ENCODE measurements at places on chromosomes 1 and 21.

- DNase-seq, result no peak
Observed at GRCh38 chr1:206729507-206729906, 41.1 kb upstream of the IL19 start.

DNA sequence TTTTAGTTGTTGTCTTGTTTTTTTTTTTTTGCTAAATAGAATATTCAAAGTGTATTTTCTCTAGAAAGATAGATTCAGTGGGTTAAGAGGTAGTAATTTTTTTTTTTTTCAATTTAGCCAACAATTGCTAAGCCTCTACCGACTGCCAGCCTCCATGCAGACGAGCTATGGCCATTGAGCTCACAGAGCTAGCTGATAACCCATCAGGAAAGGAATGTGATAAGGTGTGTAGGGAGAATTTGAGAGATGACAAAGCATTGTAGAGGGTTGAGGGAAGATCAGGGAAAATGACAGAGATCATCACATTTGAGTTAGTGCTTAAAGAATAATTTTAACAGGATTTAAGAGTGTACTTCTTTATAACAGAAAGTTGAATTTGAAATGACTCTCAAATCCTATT, 30.6 kb downstream of the DNM3 start:
- DNase-seq, result no peak

DNA sequence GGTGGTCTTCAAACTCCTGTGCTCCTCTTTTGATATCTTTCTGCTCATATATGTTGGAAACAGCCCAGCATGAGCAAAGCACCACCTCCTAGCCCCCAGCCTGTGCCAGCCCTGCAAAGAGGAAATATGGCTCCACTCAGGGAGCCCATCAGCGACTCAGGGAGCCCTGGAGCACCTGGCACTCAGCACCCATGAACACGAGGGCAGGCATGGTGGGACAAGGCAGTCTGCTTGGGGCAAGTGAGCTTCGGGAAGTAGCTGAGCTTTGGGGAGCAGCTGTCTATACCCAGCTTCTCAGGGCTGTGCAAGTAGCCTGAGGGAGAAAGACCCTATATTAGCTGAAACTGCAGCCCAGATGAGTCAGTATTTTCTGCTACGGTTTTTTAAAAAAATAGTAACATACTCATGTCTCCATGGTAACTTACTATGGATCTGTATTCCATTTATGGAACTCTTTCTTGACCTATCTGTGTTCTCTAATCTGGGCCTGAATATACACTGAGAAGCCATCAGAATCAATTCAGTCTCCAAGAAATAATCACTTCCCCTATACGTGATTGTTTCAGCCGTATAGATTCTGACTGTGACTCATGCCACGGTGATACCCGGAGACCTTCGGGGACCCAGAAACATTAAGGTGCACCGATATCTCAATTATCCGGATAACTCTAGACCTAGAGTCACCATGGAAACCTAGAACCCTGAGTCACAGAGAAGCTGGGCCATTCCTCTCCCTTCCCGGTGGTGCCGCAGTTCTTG, 1.5 kb upstream of the ETS2 start:
- DNase-seq, result no peak

DNA sequence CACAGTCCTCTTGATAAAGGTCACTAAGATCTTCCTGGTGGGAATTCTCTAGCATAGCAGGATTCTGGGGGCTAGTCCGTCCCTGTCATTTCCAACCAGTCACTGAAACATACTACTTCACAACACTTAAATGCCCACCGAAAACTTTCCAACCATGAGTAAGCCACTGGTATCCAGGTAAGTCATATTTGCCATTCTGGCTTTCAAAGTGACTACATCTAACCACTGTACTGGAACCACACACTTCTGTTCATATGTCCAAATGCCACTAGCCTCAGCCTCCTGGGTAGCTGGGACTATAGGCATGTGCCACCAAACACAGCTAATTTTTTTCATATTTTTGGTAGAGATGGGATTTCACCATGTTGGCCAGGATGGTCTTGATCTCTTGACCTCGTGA, 64.3 kb upstream of the VANGL1 start:
- DNase-seq, result no peak

DNA sequence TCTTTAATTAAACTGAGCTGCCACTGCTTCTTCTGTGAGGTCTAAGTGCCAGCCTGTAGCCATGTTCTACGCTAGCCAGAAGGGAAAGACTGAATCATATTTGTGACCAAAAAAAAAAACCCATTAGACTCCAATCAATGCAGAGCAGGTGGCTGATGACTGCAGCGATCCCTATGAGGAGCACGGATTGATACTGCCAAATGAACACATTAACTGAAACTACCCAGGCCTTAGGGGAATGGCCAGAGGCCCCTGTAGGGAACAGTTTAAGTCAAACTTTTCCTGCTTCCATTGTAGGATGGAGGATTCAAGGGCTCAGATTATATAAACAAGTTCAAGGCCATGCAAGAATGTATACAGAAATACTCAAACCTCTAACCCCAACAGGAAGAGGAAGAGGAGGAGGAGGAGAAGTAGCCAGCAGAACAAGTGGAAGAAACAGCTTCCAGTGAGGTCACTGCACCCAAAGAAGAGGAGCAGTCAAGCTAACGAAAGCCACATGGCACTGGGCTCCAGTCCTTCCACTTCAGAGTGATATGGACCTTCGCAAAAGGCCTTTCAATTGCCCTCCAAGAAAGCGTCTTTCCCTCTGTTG, 328.3 kb downstream of the SMYD3 start:
- no peak for DNase-seq

- no peak for DNase-seq
Observed at GRCh38 chr21:35586305-35586704, 474.0 kb downstream of the SETD4 start.
